ENCODE measurements at places on chromosomes 13 and 19.

- no peak for DNase-seq
Observed at GRCh38 chr13:48731957-48732569, 78.3 kb downstream of the CYSLTR2 start.

- DNase-seq: no peak
Observed at GRCh38 chr19:32458500-32459123, 53.0 kb downstream of the DPY19L3 start.

DNA sequence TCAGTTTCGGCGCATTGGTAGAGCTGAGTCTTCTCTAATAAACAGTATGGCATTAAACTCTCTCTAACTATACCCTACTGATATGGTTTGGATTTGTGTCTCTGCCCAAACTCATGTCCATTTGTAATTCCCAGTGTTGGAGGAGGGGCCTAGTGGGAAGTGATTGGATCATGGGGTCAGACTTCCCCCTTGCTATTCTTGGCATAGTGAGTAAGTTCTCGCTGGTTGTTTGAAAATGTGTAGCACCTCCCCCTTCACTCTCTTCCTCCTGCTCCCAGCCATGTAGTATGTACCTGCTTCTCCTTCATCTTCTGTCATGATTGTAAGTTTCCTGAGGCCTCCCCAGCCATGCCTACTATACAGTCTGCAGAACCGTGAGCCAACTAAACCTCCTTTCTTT is 682.7 kb upstream of the ARGLU1 start:
- no peak for DNase-seq

- no peak for DNase-seq
Observed at GRCh38 chr19:40317338-40317737, 30.9 kb downstream of the C19orf47 start.

GRCh38 chr13:66314911-66315310 is 915.2 kb downstream of the PCDH9 start:
- no peak for DNase-seq

DNA sequence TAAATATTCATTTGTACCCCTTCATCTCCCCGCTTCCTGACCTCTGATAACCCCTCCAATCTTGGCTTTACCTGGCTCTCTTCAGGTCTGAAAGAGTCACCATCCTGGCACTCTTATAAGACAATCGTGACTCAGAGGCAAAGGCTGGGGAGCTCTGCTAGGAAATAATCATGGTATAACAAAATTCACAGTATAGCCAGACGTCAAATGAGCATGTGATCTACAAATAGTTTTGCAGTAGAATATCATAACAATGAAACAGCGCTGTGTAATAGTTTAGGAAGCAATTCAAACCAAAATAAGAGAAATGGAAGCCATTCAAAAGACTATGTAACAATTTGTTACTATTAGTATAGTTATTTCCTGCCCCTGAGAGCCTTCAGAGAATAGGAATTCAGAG is 34.2 kb downstream of the RXFP2 start:
- DNase-seq: no peak

DNA sequence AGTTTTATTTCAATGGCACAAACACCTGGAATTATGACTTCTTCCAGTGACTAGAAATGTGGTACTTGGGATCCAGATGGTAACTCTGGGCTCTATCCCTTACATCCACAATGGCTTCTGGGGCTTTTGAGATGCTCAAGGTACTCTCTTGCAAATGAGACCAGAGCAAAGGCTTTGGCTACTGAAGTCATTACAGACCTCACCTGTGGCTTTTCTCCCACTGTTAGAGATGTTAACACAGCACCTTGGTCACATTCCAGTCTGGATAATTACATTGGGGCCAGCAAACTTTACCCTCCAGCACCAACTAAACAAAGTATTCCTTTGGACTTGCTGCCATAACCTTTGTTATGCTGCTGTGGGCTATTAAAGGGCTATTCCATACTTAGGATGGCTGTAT is 6.1 kb downstream of the ENOX1 start:
- no peak for DNase-seq

DNA sequence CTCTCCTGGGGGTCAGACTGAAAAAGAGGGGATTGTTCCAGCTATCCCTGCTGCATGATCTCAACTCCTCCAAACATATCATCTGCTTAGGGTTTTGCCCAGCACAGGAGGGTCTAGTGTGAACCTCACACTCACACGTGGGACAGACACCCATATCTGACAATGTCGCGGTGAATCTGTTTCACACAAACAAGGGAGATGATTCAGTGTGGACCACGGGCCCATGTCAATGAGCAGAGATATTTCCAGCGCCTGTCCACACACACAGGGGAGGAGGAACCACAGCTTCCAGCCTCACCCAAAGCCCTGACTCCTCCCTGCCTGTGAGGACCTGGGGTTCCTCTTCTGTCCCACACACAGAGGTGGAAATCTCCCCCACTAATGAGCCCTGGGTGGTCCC is 29.6 kb upstream of the KIR3DL3 start:
- no peak for DNase-seq

DNA sequence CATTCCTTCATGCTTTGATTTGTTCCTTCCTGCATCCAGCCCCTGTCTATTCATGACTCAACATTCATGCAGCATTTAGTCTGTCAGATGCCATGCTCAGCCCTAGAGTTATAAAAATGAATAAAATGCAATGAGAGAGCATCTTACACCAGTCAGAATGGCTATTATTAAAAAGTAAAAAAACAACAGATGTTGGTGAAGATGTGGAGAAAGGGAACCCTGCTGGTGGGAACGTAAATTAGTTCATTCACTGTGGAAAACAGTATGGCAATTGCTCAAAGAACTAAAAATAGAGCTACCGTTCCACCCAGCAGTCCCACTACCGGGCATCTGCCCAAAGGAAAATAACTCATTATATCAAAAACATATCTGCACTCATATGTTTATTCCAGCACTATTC is 70.0 kb upstream of the GTF3A start:
- DNase-seq: no peak

DNA sequence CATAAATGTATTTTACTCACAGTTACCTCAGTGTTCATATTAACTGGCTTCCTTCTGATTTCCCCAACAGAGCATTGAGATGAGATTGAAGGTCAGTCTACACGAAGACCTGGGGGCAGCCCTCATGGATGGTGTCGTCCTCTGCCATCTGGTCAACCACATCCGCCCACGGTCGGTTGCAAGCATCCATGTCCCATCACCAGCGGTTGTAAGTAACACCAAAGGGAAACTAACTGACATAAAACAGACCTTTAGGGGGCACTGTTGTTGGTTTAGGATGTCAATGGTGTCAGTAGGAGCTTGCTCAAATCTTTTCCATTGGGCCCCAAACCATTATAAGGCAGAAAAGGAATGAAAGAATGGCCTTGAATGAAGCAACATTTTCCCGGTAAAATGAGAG is 68.2 kb downstream of the ESD start:
- no peak for DNase-seq

DNA sequence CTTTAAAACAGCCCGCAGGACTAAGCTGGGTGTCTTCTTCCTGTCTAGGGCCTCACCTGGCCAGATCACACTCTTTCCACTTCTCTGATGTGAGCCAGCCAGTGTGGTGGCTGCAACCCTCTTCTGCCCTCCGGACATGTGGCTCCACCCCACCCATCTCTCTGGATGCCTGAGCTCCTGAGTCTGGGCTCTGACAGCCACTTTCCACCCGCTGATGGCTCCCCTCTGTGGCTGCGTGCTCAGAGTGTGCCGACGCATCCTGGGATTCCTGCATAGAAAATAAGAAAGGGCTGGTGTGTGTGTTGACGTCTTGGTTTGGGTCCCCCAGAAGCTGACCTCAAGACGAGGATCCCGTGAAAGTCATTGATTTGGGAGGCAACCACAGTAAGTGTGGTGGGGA is 181.6 kb downstream of the URI1 start:
- DNase-seq: no peak

DNA sequence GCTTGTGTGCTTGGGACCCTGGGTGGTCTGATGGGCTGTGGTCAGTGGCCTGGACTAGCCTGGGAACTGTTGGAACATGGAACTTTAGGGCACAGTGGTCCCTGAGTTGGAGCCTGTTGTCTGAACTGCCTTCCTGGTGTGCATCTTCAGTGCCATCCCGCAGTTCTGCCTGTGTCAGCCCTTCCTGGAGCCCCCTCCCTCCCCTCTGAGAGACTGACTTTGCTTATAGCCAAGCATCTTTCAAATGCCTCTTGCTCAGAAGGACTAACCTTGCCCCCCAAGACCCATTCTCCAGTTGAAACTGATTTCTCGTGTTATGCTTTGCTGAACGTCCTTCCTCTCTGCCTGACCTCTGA is 14.3 kb downstream of the MAU2 start:
- no peak for DNase-seq

DNA sequence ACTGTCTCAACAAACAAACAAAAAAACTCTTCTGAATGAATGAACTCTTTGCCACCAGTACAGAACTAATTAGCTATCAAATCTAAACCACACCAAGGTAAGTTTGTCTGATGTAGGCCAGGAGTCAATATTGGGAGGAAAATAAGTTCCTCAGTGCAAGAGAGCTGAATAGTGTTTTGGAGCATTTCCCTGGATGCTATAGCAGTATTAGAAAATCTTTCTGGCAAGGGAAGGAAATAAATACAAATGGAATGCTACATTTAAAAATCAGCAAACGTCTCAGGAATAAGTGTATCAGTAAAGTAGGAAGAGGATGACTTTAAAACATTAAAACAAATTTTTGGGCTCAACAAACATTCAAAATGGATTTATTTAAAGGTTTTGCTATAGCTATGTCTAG is 81.3 kb upstream of the TMTC4 start:
- no peak for DNase-seq

GRCh38 chr19:6413721-6414643 is 10.6 kb downstream of the KHSRP start:
- DNase-seq: no peak

DNA sequence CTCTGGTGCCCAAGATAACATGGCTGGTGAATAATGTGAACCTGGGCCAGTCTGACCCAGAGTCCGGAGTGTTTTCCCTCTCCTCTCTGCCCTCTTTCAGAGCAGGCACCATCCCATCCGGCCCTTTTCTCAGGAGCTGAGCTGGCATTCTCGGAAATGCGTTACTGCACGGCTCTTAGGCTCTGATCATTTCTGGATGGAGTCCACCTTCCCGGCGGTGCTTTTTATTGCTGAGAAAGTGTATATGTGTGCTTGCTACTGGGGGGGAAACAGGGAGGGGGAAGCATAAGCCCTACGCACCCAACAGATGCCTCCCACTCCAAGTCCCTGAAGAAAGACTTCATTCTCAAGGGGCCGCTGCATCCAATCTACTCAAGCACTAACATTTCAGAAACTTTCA is 6.6 kb downstream of the CACNA1A start:
- DNase-seq: no peak

DNA sequence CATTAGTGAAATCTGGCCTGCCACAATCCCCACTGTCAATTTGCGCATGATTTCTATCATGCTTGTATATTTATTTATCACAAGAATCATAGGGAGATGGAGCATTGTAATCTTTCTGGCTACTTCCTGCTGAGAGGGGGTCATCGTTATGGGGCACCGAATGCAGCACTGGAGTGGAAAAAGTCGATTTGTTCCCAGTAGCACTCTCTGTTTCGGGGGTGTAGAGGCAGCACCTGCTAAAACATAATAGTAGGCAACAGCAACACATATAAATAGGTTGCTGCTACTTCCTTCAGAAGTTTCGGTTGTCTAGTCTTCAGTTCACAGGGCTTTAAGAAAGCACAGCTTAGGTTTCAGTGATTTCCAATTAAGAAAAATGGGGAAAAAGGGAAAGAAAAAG is 23.4 kb upstream of the CEACAM21 start:
- no peak for DNase-seq

GRCh38 chr13:31119966-31120700 is 41.6 kb downstream of the HSPH1 start:
- no peak for DNase-seq

DNA sequence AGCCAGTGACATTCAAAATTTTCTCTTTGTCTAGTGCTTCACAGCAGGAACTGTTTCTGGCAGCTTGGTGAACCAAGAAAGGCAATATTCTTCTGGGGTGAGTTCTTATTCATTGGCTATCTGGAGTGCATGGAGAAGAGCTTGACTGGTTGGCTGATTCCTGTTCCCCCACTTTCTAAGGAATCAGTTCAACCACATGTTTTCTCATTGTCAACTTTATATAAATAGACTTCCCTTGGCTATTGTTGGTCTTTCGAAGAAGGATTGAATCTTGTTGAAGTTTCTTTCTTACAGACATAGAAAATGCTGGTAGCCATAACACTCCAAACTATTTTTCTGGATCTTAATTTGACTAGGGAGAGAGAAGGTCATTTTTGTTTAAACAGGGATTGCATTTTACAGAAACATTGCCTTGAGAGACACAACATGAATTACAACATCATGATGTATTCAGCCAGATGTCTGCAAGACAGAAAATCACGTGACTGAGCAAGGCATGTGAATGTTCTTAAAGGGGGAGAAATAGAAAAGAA is 85.2 kb downstream of the EDNRB start:
- DNase-seq: no peak

- DNase-seq: no peak
Observed at GRCh38 chr19:16537111-16537510, 5.1 kb downstream of the CHERP start.

DNA sequence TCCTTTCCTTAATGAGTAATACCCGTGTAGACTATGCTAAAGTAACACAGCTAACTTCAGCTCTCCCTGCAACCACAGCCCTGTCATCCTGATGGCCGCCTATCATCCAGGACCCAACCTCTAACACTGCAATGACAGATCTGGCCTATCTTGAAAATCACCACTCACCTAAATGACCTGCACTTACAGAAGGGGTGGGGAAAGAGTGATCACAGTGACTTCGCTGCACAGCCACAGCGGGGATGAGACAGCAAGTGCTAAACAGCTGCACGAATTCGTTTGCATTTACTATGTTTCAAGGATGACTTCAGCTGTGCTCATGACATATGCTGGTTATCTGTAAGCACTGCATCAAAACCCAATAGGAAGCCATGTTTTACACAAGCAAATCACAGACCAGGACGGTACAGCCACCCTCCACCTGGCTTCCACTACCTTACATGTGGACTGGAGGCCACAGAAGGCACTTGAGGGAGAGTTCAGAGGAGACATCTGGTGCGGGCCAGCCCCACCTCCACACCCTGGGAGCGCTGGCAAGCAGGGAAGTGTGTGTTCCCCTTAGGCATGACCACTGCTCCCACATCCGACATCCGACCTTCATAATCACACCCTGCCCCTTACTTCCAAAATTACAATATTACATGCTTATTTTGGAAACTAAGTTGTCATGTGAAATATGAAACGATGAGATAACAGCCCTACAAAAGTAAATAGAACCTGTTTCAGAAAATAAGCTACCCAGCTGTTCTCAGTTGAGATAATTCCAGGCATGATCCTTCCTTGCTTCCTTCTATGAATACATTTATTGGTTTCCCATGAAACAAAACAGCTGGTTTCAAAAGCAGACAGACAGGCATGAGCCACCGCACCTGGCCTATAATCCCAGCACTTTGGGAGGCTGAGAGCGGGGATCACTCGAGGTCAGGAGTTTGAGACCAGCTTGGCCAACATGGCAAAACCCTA is 95.7 kb downstream of the STK24 start:
- no peak for DNase-seq
